Stimulated activated CD8-positive, alpha-beta memory T cell treated with anti-CD3 and anti-CD28 coated beads, Interleukin-15, amount 100 ng/mL, for 24 hours (primary cell): ENCODE measurements at places on chromosomes 12 and 14.

DNA sequence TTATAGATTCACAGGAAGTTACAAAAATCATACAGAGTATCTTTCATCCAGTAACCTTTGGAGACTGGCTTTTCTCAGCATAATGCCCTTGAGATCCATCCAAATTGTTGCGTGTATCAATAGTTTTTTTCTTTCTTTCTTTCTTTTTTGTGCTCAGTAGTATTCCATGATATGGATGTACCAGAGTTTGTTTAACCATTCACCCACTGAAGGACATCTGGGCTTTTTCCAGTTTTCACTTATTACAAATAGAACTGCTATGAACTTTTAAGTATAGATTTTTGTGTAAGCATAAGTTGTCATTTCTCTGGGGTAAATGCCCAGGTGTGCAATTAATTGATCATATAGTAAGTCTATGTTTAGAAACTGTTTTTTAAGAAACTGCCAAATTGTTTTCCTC, 79.4 kb downstream of the FBXL14 start:
- DNase-seq: no peak

DNA sequence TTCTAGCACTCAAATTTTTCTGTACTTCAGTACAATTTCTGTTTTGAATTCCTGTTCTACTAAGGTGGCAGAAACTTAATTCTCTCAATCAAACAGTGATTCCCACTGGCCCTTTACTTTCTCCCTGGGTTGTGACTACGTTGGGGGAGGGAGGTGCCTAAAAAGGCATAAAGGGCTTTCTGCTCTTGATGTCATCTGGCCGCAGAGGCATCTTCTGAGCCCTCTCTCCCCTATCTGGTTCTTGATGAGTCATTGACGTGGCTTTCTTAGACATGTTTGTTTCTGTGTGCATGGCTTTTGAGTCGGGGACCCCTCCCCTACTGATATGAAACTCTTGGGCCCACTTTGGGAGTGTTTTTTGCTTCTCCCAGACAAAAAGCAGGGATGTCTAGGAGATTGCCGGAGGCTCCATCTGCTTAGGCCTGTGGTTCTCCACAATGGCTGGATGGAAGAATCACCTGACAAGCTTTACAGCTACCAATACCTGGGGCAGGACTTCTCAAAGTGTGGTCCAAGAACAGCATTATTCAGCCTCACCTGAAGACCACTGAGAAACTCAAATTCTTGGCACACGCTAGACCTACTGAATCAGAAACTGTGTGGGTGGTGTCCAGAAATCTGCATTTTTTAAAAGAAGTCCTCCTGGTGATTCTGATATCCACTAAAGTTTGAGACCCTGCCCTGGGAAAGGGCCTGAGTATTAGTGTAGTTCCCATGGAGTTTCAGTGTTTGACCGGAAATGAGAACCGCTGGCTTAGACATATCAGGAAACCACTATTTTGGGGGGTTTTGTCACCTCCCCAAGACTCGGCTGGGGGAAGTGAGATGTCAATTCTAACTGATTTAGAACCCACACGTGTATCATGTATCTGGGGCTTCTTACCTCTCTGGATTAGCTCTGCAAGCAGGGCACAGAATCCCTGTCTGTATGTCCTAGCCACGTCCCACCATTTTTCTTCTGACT, 395.7 kb upstream of the PDE3A start:
- no peak for DNase-seq

DNA sequence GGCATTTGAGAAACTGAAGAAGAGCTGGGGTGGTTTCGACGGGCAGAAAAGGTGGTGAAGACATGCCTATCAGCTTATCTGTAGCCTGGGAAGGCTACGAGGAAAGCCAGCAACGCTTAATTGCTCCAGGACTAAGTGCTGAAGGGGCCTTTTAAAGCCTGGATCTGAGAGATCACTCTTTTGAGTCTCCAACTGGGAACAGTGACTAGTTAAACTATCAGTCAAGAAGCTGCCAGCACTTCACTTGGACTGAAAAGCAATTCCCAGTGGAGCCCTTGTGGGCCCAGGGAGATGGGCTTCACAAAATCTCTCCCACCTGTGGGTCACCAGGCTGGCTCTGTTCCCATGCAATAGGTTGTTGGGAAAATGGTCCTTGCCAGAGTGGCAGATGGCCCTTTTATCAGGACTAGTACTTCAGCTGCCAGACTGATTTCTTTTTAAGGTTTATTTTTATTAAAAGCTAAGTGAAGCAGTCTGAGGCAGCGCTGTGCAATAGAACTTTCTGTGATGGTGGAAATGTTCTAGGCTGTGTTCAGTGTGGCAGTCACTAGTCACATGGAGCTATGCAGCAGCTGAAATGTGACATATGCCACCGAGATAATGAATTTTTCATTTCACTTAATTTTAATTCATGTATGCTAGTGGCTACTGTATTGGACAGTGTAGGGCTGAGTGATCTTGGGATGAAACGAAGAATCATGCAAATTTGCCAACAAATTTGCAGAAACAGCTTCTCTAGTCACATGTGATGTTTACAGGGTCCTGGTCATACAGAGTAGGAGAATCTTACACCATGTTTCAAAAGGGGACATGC, 276.8 kb downstream of the PCNX1 start:
- no peak for DNase-seq

- no peak for DNase-seq
These were observed 133.9 kb downstream of the RFLNA start for GRCh38 chr12:124428792-124429281.

GRCh38 chr12:102959391-102959790, 1.9 kb downstream of the ASCL1 start:
- DNase-seq: no peak
